IPS DF 6.9 (cell line): ENCODE measurements at places on chromosomes 7 and 10.

- DNase-seq = no peak
These were observed 123.4 kb downstream of the DYNC2I1 start for GRCh38 chr7:158979635-158980351.

DNA sequence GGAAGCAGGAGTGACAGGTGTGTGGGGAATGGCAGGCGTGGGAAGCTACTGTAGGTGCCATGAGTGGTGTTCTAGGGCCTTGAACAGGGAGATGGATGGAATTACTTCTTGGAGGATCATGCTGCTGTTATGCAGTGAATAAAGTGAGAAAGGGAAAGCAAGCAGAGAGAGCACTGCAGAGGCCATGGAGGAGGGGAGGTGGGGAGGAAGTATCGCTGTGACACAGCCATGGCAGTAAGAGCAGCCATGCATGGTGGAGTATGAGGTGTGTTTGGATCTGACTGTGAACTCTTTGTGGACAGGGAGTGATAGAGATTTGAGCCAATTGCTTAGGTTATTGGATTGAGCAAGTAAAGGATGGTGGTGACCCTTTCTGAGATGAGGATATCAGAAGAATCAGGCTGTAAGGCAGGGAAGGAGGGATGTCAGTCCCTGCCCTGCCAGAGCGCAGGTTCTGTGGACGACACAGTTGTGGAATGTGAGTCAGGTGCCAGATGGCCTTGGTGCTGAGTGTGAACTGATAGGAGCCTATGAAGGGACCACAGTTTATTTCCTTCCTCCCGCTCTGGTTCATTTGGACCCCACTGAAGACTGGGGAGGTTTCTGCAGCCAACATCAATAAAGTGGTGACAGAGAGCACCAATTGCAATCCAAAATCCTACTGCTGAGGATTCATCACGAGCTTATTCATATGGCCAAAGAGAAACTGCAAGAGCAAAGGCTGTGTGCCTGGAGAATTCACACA is 105.5 kb upstream of the TMEM72 start:
- no peak for DNase-seq

DNA sequence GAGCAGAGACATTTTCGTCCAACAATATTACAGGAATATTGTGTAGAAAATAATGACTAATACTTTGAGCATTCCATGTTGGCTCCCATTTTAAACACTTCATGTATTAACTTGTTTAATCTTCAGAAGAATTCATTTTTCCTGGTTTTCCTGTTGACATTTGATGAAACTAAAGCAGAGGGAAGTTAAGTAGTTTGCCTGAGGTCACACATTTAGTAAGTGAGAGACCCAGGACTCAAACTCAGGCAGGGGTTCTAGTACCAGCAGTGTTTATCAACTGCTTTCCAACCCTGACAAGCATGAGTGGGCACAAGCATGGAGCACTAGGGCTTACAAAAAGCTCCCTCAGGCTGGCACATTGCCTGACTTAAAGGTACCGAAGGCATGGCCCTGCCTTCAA is 719.1 kb downstream of the AUTS2 start:
- DNase-seq = no peak

GRCh38 chr7:46900312-46901263 is 681.3 kb downstream of the TNS3 start:
- DNase-seq = no peak

DNA sequence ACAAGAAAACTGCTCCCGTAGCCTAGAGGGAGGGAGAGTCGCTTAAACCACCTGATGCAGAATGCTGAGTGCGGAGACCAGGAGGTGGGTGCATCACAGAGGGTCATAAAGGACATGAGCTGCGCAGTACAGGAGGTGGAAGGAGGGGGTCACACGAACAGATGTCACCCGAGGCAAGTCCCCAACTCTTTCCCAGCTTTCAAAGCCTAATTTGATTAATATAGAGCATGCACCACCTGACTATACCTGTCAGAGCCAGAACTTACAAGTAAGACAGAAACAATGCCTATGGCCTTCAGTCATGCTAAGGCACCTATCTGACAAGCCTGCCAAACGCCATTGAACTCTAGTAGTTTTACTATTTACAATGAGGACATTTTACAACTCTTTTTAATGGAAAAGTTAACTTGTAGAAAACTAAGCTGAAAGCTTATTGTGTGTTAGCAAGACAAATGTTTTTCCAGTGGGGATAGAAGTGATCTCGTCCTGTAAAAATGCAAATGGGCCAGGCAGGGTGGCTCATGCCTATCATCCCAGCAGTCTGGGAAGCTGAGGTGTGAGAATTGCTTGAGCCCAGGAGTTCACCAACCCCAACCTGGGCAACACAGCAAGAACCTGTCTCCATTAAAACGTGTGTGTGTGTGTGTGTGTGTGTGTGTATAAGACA is 1.1 kb upstream of the VOPP1 start:
- no peak for DNase-seq

DNA sequence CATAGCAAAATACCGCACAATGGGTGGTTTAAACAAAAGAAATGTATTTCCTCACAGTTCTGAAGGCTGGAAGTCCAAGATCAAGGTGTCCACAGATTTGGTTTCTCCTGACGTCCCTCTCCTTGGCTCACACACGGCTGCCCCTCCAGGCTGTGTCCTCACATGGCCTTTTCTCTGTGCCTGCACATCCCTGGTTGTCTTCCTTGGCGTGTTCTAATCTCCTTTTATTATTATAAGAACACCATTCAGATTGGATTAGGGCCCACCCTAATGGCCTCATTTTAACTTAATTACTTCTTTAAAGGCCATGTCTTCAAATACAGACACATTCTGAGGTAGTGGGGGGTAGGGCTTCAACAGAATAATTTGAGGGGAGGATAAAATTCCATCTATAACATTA is 87.9 kb downstream of the FZD1 start:
- no peak for DNase-seq

- no peak for DNase-seq
These were observed 152.9 kb upstream of the CSTF2T start for GRCh38 chr10:51852297-51852696.

GRCh38 chr7:70153933-70154332 is 555.7 kb downstream of the AUTS2 start:
- no peak for DNase-seq

DNA sequence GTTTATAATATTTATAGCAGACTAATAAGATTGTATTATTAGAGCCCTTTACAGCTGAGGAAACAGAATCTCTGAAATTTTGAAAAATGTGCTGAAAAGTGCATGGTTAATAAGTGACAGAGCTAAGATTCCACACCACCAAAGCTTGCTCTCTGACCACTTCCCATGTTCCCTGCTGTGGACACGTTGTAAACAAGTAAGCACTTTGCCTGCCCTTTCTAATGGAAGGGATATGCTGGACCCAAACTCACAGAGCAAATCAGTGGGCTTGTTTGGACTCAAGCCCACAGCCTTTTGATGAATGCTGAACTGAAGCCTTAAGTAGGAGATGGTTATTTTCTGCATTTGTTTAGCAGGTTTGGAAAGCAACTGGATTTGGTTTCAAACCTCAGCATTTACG is 214.0 kb upstream of the TMEM72 start:
- no peak for DNase-seq

- DNase-seq = no peak
These were observed 6.0 kb downstream of the RBP3 start for GRCh38 chr10:47354165-47354564.

DNA sequence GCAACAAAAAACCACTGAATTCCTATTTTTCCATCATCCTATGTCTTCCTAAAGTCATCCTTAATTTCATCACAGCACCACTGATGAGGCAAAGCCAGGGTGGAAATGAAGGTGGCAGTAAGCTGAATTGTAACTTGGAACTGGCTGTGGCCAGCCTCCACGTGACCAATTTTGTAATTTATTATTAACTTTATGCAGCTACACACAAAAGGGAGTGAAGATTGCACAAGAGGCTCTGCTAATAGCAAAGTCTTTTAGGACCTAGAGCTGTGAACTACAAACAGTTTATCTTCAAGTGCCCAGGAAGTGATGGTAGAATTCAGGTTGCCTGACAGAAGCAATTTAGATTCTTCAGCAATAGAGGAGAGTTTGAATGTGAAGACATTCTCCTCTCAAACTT is 176.4 kb downstream of the CCDC71L start:
- no peak for DNase-seq

DNA sequence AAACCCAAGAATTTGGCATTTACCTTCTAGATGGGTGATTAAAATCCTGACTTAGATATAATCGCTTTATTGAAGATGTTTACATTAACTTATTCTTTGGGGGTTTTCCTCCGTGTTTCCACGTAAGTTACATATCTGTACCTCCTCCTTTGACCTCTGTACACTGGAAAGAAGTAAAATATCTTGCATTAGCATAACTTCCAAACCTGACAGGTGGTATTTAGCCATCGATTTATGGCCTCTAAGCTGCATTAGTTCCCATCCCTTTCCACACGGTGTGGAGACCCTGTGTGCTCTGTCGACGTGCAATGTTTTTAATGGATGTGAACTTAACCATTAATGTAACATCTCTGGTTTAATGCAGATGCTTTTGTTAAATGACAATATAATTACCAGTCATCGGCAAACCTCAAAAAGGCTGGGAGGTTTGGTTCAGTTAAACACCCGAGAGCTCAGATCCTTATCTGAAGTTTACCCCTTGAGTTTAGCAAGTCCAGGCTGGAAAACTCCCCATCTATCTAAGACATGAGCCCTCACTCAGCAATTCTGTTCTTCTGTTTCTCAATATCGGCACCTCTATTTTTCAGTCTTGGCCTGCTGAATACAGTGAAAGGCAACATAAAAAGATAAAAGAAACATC is 295.2 kb downstream of the GATA3 start:
- DNase-seq = no peak

DNA sequence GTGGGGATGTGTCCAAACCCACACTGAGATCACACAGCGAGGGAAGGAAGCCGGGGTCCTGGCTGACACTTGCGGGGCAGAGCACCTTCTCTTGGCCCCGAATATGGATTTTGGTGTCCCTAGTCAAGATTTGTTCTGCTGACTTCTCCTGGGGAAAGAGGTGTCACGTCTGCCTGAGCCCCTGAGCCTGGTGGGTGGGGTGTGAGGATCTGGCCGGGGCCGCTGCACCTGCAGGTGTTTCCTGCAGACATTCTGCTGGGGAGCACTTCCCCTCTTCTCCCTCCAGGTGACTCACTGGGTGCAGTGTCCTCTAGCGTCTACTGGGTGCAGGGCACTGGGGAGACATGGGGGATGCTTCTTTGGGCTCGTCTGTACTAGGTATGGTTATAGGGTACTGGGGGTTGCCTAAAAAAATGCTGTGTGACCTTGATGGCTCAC is 99.2 kb downstream of the GRK5 start:
- DNase-seq = no peak

DNA sequence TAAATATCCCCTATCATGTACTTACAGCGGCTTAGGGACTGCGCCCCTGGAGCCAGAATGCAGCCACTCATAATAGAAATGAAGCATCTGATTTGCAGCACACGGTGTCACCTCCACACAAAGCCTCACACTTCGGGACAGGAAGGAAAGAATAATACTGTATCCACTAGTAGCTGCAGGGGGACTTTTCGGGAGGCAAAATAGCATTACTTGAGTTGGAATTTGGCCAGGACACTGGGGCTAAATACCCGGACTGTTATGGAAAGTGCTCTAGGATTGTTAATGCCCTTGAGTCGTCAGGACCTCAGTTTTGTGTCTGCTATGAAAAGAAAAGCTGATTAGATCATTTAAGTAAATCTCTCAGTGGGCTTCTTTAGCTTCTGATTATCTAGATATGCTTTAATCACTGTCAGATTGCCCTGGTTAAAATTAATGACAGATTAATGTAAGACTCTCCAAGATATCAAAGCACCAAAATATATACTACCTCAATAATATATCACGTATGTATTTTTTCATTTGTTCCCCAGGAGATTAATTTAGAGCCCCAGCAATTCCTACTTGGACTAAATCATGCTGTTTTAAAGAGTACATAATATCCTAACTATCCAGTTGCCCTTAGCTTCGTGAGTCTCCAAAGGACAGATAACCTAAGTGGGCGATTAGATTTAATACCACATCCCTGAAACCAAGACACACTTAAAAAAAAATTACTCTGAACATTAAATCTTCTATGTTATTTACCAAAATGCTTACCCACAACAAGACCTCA is 173.0 kb upstream of the NEBL start:
- no peak for DNase-seq

DNA sequence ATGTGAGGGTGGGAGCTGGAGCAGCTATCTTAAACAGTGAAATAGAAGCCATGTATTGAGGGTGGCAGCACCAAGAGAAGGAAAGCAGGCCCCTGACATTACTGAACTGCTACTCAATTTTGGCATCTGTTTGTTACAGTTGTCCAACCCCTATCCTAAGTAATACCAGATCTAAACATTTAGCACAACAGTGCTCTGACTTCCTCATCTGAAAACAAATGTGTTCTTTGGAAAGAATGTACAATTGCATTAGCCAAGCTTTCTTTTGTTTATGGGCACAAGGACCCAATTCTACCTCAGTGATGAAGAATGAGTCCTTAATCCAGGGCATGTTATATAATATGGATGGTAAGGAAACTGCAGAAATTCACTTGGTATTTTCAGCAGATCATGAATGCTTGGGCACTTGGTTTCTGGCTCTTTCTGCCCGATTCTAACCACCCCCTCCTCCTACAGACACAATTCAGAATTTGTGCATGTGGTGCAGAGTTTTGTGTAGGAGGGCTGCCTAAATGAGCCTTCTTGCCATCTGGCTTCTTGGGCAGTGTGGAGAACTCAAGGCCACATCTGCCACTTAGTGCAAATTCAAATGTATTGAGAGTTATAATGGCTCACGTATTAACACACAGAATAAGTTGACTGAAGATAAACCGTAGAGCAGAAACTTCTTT is 36.9 kb upstream of the KMT2E start:
- no peak for DNase-seq

- no peak for DNase-seq
These were observed 63.0 kb downstream of the CUX1 start for GRCh38 chr7:101880282-101881054.

DNA sequence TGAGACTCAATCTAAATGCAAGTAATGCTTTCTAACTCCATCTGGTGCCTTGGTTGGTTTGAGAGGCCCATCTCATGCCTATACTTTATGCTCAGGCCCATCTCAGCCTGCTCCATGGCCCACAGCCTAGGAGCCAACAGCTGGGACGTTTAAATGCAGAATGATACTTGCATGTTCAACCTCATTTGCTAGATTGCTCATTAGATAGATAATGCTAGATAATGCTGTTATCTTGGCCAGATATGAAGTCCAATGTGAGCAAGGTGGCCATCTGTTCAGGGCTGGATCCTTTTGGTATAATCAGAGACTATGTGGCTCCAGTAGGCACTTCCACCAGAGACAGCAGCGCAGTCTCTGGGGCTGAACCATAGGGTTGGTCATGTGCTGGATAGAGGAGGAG is 321.6 kb upstream of the PHYHIPL start:
- DNase-seq = no peak

- DNase-seq = no peak
These were observed 18.7 kb downstream of the KIFBP start for GRCh38 chr10:69007260-69007659.
